ENCODE measurements at places on chromosomes 6 and 20. TPM values are rescaled to one million over a fixed set of nuclear protein-coding genes. Genes with fewer than 3 reads are reported as not detected.

GPLD1 gene
- total RNA-seq: 0.37 TPM

AAR2 gene
- 23.7 TPM for total RNA-seq

HDGFL1 gene
- total RNA-seq: not detected

ENPP5 gene
- total RNA-seq: not detected

FGD2 gene
- total RNA-seq: not detected

MLIP gene
- not detected for total RNA-seq

C6orf47 gene
- 14.9 TPM for total RNA-seq
